GM12892 (cell line): ENCODE measurements at places on chromosomes 3 and 15.
A peak's percentile ranks its signal among the peaks of the same experiment; 100 is the strongest.

DNA sequence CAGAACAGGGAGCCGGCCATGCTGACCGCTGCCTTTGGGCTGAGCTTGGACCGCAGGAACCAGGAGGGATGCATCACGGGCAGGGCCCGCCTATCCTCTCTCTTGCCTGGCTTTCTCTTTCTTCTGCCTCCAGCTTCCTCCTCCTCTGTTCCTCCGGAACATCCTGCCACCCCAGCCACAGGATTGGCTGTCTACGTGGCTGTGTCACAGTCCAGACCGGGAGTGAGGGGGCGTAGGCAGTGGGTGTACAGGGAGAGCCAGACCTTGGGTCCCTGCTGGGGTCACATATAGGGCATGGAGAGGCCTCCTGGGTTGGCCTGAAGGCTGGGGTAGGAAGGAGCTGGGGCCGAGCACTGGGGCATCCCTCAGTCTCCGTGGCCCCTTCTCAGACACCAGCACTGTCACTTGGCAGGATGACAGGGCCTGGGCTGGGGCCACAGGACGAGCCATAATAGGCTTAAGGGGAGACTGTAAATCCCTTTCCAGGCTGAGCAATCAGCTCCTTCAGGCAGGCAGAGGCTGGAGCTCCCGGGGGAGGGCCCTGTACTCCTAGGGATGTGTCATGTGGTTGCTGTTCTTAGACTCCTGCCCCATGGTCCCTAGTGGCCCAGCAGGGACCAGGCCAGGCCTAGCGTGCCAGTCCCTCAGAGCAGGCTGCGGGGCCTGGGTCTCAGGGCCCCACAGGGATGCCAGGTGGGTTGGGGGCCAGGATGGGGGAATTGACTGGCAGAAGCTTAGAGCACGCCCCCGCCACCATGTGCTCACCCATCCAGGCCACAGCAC, 25.4 kb downstream of the LINGO1 start:
- DNase-seq: no peak

GRCh38 chr3:133927540-133928066, 31.9 kb upstream of the RAB6B start:
- DNase-seq: peak; percentile 88

DNA sequence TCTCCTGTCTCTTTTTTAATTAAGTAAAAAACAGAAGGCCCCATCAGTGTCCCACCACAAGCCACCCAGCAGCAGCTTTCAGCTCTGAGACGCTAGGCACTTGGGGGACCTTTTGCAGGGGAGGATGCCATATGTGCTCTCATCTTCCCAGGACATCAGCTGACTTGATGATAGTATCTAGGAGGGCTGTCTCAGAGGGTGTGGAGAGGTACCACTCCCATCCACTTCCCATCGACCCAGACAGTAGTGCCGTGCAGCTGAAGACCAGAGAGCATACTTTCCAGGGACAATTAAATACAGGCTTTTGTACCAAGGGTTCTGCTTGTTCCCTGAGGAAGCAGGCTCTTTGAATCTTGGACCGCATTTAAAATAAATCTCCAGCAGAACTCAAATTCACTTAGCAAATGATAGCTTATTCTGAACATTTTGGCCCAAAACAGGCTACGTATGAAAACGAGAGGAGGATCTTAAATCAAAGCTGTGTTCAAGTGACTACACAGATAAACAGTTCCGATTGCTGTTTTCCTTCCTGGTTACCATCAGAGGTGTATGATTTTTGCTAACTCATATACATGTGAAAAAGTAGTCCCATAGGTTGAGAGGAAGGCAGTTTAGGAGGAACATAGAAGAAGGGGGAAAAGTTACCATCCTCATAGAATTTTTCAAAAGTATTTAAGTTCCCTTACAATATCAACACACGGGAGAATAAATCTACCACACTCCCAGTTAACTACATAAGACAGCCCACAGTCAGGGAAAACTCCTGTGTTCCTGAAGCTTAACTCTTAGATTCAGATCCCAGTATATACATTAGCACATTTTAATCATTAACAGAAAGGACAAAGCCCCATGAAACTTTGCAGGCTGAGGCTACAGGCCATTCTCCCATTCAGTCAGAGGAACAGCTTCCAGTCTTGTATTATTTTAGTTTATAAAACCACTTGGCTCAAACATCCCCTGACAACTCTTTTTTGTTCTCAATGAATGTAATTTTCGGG, 9.5 kb downstream of the WNT5A start:
- DNase-seq: no peak

DNA sequence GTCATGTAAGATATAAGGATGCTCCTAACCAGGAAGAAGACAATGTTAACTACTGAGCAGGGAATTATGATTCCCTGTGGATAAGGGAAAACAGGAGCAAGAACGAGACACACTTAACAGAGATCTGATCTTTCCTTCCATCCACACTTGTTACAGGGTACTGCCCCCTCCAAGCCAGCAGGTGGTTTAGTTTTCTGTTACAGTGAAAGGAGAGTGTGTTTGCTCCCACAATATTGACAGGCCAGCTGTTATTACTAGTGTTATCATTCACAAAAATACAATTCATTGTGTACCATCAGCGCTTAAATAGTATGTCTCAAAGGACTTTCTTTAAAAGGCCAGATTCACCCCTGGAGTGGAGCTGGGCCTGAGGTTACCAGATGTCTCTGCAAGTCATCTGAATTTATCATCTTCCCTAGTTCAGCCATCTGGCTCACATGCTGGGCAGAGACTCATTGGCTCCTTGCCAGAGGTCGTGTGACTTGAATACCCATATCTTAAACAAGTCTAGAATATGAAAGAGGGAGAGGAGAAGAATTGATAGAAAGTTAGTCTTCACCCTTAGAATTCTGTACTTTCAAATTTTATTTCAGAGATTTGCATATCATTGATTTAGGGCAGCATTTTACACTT, 16.8 kb upstream of the FMN1 start:
- no peak for DNase-seq

DNA sequence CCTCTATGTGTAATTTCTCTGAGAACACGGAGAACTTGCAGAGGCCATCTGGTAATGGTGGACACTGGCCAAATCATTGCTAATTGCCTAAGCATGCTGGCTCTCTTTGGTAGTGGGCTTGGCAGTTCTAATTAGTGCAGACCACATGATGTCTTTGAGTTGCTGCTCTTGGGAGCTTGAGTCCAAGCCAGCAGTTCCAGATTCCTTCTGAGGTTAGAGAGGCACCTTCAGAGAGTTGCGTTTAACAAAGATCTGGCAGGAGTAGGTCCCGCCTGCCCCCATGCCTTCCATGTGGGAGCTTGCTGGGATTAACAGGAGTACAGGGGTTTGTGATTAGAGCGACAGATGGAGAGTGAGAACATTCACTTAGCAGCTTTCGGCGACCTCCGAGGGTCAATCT, 449.0 kb upstream of the LMCD1 start:
- no peak for DNase-seq

DNA sequence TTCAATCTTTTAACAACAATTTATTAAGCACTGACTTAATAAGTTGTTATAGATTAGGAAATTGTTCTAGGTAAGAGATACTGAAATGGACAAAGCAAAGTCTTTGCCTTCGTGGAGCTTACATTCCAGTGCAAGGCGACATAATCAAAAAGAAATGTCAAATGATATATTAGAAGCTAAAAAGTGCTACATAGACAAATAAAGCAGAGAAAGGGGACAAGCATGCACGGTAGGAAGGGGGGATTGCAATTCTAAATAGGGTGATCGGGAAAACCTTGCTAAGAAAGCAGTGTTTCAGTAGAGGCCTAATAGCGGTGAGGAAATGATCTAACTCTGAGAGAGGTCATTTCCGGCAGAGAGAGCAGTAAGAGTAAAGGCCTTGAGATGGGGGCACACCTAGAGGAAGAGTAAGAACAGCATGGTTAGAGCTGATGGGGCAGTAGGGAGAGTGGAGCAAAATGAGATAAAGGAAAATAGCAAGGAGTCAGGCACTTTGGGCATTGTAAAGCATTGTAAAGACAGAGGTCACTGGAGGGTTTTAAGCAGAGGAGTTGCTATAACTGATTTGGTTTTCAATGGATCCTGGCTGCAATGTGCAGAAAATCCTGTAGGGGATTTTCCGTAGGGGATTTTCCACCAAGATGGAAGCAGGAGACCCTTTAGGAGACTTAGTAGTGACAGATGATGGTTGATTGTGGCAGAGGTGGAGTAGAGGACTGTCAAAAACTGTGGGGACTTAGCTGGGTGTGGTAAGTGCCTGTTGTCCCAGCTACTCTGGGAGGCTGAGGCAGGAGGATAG, 71.7 kb upstream of the CFAP20DC start:
- no peak for DNase-seq

DNA sequence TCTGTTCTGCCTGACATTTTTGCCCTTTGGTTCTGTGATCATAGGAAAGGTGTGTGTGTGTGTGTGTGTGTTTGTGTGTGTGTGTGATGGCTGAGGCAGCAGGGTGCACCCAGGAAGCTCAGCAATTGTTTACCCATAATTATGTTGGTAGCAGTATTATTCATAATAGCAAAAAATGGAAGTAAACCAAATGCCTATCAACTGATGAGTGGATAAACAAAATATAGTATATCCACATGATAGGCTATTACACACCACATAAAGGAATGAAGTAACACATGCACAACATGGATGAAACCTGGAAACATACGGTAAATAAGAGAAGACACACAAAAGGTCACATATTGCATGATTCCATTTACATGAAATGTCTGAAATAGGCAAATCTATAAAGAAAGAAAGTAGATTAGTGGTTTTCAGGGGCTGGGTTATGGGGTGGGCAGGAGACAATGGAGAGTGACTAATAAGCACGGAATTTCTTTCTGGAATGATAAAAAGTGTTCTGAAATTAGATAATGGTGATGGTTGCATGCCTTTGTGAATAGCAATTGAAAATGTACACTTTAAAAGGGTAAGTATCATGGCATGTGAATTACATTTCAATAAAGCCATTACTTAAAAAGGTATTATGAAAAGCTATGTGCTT, 167.2 kb downstream of the POLR2M start:
- no peak for DNase-seq

GRCh38 chr3:185555860-185556347, 3.5 kb upstream of the LIPH start:
- no peak for DNase-seq

- DNase-seq: no peak
These were observed 67.6 kb downstream of the PYDC2 start for GRCh38 chr3:191528589-191528988.

DNA sequence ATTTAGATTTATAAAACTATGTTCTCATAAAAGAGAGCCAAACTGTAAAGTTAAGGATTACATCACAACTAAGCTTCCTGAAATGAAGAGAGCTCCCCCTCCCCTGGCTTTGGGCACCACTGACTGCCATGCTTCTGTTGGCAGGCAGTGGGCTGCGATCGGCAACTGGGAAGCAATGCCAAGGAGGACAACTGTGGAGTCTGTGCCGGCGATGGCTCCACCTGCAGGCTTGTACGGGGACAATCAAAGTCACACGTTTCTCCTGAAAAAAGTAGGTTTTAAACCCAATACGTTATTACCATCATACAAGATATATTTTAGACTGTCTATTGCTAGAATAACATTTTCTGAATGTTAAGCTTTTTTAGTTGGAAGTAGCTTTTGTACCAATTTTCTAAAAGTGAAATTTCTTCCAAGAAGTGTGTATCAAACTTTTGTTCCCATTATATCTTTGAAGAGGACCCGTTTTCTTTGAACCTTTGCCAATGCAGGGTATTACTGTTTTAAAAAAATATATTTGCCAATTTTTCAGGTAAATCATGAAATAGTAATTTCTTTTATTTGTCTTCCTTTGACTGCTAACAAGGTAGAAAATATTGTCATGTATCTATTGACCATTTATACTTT, 184.1 kb downstream of the ADAMTSL3 start:
- no peak for DNase-seq

DNA sequence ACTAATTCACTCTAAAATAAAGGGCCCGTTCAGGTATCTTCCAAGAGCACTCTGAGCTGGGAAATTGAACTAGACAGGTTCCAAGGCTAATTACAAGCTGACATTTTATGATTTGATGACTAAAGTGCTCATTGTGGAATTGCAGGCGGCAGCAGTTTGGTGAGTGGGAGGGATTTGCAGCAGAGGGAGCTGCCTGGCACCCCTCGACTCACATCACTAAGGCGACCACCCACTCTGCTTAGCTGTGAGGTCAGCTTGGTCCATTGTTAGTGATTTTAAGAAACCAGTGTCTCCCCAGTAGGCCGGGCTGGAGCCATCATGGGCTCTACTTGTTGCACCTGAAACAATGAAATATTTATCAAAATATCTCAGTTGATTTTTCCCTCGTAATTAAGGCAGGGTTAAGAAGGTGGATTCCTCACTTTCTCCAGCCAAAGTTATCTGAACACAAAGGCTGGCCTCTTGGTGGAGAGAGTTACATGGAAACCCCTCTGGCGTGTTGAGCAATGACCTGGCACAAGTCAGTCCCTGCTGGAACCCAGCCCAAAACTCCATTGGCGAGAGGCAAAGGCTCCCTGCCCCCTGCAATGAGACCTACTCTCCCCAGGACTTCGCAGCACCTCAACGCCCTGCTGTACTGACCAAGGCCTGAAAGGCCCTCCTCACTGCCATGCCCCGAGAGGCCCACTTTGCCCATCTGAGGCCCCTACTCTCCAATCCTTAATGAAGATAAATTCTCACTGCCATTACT, 65.0 kb upstream of the ATP2B2 start:
- DNase-seq: no peak

GRCh38 chr15:40303576-40303975, 4.2 kb downstream of the PLCB2 start:
- no peak for DNase-seq

- DNase-seq: no peak
These were observed 201.1 kb downstream of the NR1D2 start for GRCh38 chr3:24145981-24146822.

GRCh38 chr3:15114466-15115358, 15.8 kb upstream of the RBSN start:
- no peak for DNase-seq

- DNase-seq: no peak
These were observed 70.2 kb upstream of the CORO2B start for GRCh38 chr15:68508485-68509189.
